ENCODE measurements at places on chromosomes 6 and 20.
A peak's percentile ranks its signal among the peaks of the same experiment; 100 is the strongest.

DNA sequence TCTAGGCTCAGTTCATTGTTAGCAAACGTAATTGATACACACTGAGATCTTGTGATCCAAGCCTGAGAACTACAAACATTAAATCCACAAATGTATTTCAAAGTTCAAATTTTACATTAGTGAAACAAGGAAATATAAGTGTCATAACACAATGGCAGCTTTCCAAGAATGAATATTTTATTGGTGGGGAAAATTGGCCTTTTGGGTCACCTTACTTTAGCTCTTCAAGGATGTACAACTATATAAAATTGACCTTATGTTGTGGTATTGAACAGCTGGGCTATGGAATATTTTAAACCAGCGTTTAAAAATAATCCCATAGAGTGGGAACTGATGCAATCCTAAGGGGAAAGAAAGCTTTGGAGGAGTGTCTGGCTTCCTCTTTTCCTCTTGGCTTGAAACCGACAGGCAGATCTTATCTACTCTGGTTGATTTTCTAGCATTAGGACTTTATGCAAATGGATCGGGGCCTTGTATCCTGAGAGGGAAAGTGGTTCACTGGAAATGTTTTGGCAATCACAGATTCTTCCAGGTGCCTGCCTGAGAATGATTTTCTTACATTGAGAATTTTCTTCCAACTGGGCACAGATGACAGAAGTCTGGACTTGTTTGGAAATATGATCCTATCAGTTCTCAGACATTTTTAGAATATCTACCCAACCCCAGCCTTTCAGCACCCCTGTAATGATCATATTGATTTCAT lies 184.8 kb upstream of the ECI2 start:
- no peak for DNase-seq

GRCh38 chr6:47690214-47690613 lies 8.2 kb upstream of the ADGRF4 start:
- no peak for DNase-seq

DNA sequence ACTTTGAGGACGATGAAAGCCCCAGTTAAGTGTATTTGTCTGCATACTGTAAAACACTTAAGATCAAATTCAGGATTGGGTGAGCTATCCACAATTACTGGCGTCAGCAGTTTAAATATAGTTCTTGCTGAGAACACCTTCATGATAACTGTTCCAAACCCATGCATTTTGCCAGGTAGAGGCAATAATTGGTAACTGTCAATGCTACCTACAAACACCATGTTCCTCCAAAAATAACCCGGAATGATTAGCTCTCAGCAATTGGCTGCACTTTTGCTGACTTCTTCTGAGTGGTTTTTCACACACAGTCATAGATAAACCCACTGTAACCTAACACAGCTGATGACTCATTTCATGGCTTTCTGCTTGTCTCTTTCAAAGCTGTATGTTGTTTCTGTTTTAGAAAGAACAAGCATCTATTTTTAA lies 1358.6 kb upstream of the GJE1 start:
- DNase-seq, result no peak

DNA sequence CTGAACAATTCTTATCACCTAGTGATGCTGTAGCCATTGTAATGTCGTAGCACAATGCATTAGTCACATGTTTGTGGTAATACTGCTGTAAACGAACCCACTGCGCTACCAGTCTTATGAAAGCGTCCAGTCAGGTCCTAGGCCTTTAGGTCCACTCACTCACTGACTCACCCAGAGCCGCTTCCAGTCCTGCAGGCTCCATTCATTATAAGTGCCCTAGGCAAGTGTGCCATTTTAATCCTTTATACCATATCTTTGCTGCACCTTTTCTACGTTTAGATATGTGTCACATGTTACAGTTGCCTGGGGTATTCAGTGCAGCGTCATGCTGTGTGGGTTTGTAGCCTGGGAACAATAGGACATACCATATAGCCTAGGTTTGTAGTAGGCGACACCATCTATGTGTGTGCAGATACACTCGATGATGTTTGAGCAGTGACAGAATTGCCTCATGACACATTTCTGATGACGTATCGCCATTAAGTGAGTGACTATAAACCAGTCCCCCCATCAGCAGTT lies 15.4 kb downstream of the IGF2R start:
- DNase-seq, result no peak

DNA sequence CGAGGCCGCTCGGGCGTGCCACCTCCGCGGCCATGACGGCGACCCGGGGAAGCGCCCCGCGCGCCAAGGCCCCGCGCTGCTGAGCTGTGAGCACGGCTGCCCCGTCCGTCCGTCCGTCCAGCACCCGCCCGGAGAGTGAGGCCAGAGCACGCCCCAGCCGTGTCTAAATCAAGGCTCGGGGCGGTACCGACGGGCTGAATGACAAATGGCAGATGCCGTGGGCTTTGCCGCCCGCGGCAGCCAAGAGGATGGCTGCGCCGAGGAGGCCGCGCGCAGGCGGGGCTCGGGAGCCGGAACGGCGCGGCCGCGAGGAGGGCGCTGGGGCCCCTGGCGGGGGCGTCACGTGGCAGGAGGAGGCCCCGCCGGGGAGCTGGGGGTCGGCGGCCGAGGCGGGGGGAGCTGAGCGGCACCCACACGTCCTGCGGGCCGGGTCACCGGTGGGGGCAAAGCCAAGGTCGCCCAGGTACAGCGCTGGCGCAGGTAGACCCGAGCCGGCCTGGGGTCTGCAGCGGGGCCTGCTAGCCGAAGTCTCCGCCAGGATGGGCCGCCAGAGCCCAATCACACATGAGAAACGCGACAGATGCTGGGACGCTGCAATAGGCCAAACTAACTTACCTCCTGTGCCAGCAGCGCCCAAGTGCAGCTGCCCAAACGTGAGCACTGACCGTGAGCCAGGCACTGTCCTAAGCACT lies at the start of gene PLAGL1:
Gene PLAGL1 (minus strand): TSS at position 140 of the 692 bp plus-strand sequence. CDS start 60,123 bp downstream, outside the sequence.
- DNase-seq, result peak; percentile 50

- no peak for DNase-seq
Measured at GRCh38 chr6:109313139-109313538, 69.1 kb downstream of the CD164 start.

- no peak for DNase-seq
Measured at GRCh38 chr6:163190786-163191185, 223.7 kb upstream of the QKI start.

Data from A549 (cell line).